HuH-7.5 (cell line): ENCODE measurements at places on chromosomes 12 and 14.

DNA sequence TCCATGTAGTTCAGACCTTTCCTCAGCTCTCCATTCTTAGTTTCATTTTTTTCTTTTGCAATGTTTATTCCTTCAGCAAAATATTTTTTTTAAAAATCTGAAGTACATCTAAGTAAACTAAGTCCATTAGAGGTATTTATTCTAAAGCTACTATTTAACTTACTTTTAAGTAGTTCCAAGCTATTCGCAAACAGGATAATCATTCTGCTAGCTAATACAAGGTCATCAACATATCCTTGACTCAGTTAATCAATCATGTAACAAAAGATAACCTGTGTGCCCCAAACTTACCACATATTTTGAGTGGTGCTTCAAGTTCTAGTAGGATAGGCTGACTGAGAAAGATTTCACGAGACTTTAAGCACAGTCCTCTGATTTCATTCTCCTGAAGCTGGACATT is 11.2 kb downstream of the PPP1CC start:
- no peak for DNase-seq

- no peak for DNase-seq
These were observed 19.5 kb downstream of the ANO6 start for GRCh38 chr12:45235087-45236025.

DNA sequence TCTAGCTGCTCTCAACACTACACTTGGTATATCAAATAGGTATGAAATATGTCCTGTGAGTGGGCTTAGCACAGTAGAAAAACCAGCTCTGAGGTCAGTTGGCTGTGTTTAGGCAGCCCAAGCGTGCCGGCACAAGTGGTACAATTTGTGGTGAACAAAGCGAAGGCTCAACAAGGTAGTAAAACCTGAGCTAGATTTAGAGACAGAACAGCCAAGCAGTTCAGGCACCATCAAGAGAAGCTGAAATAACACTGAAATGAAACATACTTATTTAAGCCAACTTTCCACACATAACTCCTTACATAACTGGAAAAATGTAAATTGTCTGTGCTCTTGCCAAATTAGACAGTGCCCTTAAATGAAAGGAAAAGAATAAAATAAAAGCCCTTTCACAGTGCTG is 596.8 kb upstream of the FBXO33 start:
- DNase-seq, result no peak

- DNase-seq, result no peak
These were observed 65.8 kb downstream of the TRIM9 start for GRCh38 chr14:51028851-51029754.

DNA sequence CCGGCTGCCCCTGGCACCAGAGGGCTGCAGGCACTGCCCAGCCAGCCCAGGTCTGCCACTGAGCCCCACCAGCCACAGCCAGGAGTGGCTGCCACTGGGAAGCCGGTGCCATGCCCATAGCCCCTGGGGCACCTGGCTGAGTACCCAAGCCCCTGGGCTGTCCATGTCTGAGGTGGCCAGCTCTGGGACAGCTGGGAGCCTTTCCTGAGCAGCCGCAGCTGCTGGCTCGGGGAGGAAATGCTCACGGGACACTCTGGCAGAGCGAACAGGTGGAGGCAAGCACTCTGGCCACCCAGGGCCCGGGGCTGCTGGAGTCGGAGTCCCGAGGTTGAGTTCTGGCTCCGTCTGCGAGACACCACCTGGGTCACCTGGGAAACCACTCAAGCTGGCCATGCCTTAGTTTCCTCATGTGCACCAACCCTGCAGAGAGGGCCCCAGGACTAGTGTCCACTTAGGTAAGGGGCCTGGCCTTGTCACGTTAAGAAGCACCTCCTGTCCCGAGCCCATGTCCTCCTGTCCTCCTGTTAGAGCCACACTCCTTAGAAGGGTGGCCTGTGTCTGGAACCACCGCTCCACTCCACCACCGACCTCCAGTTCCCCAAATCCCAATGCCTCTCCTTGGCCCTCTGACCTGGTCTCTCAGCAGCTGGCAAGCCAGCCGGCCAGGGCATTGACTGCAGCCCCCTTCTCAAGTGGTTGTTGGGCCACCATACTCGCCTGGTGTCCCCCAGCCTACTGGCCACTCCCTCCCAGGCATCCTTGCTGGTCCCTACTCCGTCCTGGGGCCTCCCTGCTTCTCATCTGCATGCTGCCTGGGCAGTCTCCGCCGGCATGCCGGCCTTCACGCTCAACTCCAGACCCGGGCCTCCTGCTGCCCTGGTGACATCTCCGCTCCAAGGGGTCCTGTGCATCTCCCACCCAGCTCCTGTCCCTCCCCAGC is 45.3 kb downstream of the BEGAIN start:
- no peak for DNase-seq

DNA sequence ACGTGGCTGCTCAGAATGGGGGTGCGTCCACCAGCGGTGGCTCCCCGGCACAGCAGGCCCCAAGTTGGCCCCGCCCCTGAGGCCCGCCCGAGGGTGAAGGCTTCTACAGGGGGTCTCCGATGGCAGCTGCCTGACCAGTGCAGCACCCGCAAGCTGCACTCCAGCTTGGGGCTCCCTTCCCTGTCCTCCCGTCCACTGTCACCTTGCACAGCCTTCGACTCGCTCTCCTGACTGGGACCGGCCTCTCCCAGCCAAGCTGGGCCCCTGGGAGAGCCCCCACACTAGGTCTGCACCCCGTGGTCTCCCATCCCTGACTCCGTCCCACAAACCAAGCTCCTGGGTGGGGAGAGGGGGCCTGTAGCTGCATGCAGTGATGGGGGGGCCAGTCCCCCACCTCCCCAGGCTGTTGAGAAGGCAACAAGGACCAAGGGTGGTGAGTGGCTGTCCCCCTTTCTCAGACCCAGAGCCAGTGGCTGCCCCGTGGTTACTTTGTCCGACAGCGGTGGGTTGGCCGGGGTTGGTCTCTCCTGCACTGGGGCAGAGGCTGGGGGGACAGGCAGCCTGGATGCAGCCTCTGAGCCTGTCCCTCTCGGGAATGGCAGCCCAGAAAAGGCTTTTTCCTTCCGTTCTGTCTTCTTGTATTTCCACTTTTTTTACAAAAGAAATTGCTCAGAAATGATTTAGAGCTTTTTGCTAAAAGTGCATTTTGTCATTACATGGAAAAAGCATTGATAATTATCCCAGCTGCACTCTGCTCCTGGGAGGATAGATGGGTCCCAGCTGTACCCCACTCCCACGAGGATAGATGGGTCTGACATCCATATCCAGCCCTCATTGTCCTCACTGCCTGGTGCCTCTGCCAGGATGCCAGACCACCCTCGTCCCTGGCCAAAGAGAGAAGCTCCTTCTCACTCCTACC is 217.0 kb downstream of the KIF26A start:
- DNase-seq, result no peak

DNA sequence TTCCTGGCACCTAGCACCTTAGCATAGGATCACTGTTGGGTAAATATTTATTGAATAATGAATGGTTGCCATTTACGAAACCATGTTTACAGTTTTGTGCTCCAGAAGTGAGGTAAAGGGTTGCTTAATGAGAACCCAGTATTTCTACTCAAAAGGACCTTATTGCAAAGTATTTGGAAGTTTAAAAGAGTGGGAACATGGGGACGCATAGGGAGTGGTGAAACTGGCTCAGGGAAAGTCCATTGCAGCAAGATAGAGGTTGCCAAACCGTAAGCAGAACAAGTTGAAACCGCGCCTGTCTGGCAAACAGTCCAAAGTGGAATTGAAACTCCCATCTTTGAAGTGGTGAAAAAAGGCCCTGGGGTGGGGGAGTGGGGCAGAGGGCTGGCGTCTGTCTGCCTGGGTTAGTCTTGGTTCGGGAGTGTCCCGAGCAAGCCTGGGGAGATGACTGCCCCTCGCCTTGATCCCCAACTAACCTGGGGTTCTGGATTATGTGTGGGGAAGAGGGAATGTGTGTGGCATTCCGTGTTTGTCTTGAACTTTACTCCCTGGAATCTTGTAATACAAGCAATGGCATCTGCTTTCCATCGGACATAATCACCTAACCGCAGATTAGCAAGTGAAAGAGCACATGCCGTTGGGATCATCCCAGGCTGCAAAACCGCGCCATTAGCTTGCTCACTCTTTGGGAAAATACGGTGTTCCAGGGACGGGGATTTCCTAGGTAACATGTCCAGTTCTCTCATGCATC is 7.2 kb downstream of the ALDH2 start:
- DNase-seq, result no peak

DNA sequence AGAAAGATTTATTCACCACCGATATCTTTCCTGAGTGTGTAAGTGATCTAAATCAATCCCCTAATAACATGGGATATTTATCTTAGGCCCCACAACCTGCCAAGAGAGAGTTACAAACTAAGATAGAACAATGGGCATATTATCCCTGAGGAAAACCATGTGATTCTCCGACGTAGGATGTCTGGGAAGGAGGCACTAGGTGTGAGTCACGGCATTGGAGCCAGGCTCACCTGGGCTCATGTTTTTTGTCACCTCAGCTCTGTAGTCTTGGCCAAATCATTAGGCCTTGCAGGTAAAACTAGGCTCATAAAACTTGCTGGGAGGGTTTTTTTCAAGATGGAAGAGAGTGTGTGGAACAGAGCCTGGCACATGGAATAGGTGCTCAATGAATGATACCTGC is 129.7 kb upstream of the PLEKHG7 start:
- DNase-seq, result no peak

DNA sequence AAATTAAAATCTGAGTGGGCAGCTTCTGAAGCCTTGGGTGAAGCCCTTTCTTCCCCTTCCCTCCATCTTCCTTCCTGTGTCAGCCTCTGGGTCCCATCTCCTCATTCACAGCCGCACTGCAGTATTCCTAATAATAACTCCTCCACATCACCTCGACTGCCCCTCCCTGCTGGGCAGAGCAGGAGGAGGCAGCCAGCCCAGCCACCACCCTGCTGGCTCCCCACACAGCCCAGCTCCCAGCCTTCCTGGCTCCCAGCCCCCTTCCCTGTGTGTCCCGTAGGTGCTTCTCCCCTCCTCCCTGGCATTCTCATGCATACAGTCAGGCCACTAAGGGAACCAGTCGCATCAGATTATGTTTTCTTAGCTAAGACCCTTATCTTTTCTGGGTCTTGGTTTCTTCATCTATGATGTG is 3.7 kb downstream of the IFFO1 start:
- no peak for DNase-seq

GRCh38 chr12:102487226-102487625 is 6.9 kb upstream of the IGF1 start:
- DNase-seq, result no peak

DNA sequence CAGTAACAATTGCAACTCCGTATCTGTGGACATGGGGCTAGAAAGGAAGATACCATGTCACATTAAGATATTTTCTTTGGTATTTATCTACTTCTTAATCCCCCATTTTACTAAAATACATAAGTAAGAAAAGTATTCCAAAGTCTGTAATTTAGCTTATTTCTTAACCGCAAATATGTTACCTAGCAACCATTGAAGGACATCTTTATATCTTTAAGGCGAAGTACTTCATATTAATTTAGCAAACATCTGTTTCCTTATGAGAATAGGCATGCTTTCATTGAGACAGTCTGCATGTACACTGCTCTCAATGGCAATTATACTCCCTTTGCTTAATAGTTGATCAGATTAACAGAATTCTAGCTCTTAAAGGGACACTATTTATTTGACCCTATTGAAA is 88.8 kb downstream of the NAV3 start:
- no peak for DNase-seq

- no peak for DNase-seq
These were observed 10.6 kb upstream of the PHLDA1 start for GRCh38 chr12:76042147-76042546.

DNA sequence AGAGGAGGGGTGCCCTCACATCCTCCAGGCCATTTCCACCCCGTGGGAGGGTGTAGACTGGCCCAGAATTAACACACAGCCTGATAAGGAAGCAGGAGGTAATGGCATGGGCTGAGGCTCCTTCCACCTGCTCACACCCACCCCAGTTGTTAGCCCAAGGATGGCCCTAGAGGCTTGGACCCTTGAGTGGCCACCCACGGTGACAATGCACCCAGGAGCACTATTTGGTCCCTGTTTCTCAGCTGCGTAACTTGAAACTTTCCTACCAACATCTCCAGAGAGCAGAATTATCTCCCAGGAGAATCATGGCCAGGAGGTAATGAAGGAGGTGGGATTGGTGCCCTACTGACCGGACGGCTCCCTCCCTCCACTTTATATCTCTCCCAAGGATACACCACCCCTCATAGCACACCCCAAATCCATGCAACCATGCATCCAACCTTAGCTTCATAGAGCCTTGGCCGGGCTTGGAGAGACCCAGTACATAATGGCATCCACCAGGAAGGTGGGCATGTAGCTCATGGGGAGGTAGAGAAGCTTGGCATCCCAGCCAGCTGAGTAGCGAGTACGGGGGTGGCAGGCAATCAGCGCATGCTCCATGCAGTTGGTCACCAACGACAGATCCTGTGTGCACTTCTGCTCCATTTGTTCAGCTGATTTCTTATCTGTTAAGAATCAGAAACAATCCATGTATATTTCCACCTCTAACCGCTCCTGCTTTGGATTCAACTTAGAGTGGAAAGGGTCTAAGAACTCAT is 5.6 kb downstream of the RDH16 start:
- DNase-seq, result no peak

GRCh38 chr14:30889244-30889594 is 14.9 kb downstream of the COCH start:
- DNase-seq, result no peak

DNA sequence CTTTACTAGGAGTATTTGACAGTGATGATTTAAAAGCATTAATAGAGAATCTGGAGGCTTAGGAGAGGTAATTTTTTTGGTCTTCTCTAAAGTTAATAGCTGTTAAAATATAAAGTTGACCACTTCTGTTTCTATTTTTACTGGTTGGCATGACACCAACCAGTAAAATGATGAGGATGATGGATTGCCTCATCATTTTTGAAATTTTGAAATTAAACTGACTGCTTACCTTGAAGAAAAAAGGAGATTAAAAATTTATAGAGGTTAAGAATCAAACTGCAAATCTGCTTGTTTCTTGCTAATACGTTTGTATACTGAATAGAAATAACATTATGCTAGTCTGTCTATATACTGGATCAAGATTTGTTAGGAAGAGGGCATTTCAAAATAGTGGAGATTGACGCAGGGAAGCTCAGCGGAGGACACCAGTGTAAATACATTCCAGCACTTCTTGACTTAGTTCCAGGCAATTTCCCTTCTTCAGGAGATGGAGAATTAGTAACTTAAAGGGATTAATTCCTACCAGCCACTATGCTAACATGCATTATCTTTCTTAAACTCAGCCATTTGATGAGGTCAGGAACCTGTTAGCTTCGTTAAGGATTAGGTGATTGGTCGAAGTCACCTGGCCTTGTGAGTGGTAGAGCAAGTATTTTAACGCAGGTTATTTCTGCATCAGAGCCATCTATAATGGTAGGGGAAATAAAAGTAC is 3.6 kb downstream of the EID3 start:
- no peak for DNase-seq

- no peak for DNase-seq
These were observed 62.6 kb upstream of the RESF1 start for GRCh38 chr12:31896514-31897039.

- DNase-seq, result peak; percentile 90
These were observed 831 bp upstream of the NKX2-1 start for GRCh38 chr14:36520601-36521525.

DNA sequence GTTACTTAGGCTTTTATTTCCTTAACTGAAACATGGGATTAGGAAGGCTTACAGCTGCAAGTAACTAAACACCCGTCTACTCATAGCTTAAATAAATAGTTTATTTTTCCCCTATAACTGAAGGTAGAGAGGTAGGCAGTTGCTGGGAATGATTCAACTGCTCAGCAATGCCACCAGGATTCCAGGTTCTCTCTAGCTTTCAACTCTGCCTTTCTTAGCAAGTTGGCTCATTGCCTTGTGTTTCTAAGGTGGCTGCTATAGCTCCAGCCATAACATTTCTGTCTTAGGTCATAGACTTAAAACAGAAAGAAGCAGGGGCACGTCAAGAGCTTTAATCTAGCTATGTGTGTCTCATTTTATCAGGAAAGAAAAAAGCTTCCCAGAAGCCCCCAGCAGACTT is 103.7 kb upstream of the MDM1 start:
- no peak for DNase-seq
